ENCODE measurements at places on chromosomes 2 and 18.
A peak's percentile ranks its signal among the peaks of the same experiment; 100 is the strongest.

DNA sequence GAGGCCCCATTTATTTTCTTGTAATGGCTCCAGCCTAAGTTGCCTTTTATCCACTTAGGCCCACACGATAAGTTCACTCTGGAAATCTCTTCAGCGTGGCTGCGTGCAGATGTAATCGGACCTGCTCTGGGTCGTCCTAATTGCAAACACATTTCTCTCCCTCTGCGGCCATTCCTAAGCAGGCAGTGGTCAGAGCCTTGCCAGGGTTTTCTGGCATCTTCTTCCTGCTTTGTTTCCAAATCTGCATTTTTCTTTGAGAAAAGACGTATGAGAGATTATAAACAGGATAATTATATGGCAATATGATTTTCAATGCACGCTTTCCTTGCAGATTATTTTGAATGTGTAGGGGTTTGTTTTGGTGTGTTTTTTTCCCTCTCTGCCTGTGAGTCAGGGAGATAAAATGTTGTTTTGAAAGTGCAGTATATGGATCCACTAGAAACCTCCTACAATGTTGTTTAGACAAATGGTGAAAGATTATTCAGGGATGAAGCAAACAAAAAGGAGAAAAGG lies 239.4 kb upstream of the TANK start:
- no peak for DNase-seq

DNA sequence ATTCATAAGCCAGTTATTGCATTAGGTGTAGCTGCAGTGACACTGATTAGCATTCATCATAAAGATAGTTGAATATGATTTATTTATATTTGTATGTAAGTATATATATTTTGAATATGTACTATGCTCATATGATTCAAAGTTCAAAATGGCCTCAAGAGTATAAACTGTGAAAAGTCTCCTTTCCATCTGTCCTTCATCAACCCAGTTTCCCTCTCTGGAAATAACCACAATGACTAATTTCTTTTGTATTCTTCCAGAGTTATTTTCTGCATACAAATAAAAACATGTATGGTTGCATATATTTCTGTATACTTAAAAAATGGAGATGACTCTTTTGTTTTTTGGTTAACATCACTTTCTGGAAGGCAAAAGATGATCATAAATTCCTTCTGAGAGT lies 95.2 kb downstream of the CAMKMT start:
- DNase-seq = no peak

DNA sequence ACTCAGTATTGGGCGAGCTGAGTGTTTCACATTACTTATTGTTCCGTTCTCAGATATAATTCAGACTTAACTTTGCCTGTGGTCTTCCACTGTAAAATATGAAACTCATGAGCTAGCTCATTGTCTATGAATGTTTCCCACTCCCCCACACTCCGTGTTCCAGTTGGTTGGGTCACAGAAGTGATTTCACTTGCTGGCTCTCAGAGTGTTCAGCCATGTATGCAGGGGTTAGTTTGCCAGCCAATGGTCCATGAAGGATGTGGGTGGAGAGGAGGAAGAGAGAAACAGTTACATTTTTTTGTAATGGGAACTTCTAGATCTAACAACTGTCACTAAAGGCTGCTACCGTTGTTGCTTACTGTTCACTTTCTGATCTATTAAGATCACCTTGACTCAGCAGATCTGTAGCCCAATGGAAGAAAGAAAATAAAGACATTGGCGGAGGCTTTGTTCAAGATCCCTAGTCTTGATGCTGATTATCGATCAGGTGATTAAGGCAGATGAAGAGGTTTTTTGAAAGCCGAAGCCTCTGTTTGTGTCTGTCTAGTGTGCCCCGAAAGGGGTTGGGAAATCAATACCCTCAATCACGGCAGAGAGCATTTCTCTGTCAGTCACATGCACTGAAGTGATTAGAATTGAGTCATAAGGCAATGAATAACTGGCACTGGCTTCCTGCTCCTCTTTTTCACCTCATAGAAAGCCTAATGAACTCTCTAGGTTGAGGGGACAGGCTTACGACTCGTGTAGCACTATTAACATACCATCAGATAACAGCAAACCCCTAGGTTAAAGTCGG lies 279.7 kb upstream of the FIGN start:
- no peak for DNase-seq

GRCh38 chr18:35588995-35589394 lies 7.5 kb downstream of the GALNT1 start:
- peak; percentile 53 for DNase-seq

GRCh38 chr18:75799449-75800330 lies 372.2 kb upstream of the SMIM21 start:
- no peak for DNase-seq

DNA sequence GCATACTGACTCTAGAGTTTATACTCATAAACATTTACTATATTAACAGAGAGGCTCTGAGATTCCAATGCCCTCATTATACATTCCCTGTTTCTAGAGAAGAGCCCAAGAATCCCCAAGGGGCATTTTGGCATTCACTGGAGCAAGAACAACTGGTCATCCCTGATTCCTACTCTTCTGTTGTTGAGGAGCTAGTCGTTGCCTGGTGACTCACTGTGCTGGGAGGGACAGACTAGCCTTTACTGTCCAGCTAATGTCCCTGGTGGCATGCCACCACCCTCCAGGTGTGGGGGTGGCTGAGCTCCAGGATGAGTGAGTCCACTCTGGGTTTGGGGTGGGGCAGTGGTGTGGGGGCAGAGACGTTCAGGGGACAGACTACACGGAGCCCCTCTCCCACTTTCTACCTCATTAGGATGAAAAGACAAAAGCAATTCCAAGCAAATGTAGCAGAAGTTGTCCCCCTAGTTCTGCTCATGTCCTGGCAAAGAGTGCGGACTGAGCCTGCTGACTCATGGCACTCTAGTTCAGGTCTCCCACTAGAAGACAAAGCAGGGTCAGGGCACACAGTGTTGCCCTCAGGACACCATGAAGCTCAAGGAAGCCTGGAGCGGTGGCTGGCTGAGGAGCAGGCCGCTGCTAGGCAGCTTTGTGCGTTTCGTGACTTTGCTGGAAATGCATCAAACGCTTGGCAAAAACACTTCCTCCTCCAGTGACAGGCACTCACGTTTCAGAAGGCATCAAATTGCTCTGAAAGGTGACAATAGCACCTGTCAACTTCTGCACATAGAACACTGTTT lies 49.4 kb downstream of the RHOB start:
- no peak for DNase-seq

DNA sequence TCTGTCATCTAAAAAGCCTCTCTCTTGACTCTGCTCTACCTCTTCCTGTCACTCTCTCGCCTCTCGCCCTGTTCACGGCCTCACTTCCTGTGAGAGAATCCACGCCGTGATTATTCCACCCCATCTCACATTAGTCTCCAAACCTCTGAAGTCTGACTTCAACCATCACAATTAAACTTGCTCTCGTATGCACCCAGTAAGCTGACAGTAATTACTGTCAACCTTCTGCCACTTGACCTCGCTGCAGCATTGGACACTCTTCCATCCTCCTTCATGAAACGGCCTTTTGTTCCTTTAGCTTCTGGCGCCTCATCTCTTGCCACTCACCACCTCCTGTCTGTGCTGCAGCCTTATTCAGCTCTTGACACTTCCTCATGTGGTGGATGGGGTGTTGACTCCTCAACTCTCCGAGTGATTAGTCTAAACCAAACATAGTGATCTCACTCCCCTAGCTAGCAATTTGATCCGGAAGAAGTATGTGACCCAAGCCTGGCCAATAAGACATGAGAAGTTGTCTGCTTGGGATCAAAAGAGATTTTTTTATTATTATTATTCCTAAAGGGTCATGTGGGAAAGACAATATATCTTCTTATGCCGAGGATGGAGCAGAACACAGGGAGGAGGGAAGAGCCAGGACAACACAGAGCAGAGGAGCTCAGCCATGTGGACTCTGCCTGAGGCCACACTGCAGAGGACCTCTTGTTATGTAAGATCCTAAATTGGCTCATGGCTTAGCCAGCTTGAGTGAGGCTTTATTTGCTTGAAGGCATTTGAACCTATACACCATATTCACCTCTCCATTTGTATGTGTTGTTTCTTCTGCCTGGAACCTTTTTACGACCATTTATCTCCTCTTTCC lies 38.4 kb upstream of the MYO1B start:
- no peak for DNase-seq

- peak; percentile 10 for DNase-seq
Observed at GRCh38 chr2:51795248-51795888, 763.4 kb upstream of the NRXN1 start.

DNA sequence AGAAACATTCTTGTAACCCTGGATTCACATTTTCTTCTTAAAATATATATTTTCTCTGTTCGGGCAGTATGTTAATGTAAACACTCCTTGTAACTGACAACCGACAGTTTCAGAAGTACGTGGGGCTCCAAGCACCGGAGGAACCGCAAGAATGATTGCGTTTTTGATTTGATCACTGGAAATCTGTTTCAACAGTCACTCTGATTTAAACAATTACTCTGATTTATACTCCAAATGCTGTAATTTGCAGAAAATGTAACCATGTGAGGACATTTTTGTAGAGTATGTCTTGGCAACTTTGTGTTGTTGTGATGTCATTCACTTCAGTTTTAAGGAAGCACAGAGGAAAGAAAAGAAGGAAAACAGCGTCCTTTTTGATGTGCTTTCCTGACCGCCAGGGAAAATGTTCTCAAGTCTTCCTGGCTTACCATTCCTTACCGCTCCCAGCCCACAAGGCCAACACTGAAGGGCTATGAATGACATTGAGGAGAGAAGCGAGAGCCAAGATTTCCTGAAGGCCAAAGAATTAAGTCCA lies 77.7 kb downstream of the APOB start:
- DNase-seq = no peak

DNA sequence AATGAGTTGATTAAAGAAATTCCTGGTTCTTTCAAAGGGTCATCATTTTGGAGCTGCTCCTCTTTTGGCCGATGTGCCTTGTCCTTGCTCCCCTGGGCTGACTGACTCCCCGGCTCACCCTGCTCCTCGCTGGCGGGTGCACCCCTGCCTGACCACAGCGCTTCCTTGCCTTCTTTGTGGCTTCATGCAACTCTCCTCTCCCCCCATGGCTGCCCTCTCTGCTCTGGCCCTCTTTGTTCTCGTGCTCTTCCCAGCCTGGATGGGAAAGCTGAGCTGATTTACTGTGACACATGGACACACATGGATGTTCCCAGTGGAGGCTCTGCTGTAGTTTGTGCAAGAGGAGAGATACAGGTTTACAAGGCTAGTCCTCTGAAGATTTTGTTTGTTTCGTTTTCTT lies 234.6 kb downstream of the HAUS1 start:
- DNase-seq = no peak

DNA sequence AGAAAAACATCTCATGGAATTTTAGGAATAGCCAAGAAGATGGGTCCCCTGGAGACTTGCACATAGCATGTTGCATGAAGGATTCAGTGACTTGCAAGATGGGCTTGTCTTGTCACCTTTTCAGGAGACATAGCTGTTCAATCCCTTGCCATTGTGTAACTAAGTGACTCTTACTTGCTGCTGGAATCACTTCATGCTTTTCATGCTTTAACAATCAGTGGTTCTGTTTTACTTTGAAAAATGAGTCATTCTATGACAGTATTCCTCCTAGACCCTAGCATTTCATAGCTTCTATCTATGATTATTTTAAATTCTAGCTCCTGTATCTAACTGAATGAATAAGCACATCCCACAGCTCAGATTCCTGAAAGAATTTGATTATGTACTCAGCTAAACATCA lies 2.8 kb downstream of the KYNU start:
- DNase-seq = no peak

DNA sequence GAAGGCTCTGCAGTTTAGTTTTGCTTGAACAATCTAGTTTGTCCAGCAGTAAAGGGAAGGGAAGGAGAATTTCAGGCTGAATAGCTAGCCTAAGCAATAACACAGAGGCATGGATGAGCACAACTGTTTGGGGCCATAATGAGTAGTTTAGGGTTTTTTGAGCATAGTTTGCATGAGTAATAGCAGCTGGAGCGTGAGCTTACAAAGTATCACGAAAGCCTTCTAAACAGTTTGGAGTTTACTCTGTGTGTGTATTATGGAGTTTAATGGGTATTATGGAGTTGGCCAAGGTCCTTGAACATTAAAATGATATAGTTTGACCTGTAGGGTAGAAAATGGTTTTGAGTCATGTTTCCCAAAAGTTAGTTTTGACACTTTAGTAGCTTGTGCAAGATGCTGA lies 782.3 kb downstream of the ERBB4 start:
- DNase-seq = no peak

DNA sequence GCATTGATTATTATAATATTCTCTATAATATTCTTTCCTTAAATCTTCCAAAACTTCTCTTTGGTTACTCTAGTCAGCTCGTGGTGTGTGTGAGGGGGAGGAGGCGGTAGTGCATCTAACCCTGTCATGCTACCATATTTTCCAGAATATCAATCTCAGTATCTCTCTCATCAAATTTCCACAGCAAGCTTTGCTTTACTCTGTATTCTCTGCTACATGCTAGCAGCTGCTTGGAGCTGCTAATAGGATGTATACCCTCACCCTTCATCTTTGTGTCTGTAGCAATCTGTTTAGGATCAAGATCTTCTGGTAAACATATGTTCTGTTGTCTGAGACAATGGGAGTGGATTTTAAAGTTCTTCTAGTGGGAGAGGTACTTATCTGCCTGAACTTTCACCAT lies 303.8 kb upstream of the KLHL14 start:
- DNase-seq = no peak
